Stimulated activated CD4-positive, alpha-beta T cell treated with anti-CD3 and anti-CD28 coated beads, Interleukin-12 subunit alpha, Interleukin-12 subunit beta, amount 100 ng/mL, for 24 hours (primary cell): ENCODE measurements at places on chromosomes 16 and 17.

DNA sequence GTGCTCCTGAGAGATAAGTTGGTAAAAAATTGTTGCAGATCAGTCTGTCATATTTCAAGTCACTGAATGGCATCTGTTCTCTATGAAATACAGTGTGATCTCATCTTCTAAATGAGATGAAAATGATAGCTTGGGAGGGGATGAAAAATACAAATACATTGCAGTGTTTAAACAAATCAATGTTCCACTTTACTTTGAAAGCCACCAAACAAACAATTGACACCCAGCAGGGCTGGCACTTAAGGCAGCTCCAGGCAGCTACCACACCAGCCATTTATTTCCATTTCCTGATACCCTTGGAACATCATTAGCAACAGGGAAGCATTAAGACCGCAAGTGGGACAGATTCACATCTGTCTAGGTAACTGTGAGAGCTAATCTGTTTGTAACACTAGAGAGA is 827.6 kb upstream of the KIF2B start:
- no peak for DNase-seq

DNA sequence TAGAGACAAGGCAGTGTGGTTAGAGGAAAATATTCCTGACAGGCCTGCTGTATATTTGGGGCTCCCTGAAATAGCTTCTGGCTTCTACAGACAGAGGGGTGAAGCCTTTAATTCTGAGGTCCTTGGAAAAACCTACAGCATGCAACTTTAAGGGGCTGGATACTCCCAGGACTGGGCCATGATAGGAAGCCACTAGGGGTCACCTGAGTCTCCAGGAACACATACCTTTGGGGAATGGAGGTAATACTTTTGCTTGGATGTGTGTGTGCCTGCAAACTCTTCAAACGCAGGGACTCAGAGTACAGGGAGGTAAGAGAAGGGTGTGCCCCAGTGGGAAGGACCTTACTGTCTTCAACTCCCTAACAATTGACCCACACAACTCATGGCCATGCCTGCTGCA is 4.1 kb downstream of the ASIC2 start:
- no peak for DNase-seq

GRCh38 chr16:49839017-49839825 is 16.7 kb downstream of the ZNF423 start:
- DNase-seq, result no peak

DNA sequence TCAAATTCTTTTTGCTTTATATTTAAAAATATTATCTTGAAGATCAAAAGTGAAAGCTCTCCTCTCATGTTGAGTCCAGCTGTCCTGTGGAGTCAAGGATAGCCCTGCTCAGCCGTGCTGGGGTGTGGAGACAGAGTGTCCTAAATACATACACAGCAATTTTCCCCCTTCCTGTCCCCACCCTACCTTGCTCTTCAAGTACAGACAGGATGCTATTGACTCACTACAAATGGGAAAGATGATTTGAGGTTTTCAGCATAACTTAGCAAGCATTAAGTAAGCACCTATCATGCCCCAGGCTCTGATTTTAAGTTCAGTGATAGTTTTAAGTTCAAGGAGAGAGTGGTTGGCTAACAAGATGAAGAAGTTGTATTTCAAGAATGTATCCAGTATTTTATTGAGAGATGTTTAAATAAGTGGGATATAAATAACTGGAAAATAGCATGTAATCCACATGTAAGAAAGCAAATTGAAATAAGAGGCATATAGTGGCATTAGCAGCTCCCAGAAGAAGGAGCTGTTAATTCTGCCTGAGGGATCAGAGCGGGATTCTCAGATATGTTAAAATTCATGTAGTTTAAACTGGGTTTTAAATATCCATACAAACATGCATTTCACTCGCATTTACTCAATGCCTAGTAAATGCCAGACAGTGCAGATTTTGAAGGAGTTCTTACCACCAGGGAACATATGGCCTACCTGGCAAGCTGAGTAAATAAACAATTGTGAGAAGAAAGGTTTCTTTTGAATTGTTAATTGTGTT is 183.5 kb upstream of the ANKFN1 start:
- no peak for DNase-seq

DNA sequence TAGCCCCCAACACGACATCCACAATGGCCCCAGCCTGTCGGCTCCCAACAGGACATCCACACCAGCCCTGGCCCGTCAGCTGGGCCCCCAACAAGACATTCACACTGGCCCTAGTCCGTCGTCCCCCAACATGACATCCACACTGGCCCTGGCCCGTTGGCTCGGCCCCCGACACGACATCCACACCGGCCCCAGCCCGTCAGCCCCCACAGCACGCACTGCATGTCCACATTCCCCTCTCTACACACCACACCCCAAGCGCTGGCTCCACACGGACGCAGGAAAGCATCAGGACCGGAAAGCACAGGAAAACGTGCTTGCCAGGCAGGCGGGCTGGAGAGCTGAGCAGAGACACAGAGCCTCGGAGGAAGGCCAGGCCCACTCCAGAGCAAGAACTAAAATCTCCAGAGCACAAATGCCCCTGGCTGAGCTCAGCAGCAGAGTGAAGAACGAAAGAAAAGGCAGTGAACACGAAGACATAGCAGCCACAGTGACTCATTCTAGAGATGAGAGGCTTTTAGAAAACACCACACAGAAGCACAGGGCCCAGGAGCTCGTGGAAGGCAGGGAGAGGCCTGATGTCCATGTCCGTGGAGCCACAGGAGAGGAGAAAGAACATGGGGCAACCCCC is 50.6 kb downstream of the LMF1 start:
- no peak for DNase-seq

DNA sequence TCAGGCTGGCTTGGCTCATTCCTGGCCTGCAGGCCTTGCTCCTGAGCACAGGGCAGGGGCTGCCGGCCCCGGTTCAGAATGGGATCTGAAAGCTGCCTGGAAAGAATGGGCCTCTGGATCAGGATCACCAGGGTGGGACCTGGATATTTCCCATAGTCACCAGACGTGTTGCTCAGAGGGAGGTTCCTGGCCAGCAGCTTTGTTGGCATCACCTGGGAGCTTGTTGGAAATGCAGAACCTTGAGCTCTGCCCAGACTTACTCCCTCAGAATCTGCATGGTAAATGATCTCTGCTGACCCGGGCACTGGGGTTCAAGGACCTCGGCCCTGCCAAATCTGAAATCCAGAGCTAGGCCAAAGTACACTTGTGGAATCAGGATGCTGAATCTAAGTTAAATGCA is 29.5 kb upstream of the MED9 start:
- DNase-seq, result no peak
